PC-9 (cell line): ENCODE measurements at places on chromosomes 5 and 9. TPM values are rescaled to one million over a fixed set of nuclear protein-coding genes. Genes with fewer than 3 reads are reported as not detected.

PCDH1 gene
- total RNA-seq = 88.5 and 101 TPM in 2 replicates

DNA sequence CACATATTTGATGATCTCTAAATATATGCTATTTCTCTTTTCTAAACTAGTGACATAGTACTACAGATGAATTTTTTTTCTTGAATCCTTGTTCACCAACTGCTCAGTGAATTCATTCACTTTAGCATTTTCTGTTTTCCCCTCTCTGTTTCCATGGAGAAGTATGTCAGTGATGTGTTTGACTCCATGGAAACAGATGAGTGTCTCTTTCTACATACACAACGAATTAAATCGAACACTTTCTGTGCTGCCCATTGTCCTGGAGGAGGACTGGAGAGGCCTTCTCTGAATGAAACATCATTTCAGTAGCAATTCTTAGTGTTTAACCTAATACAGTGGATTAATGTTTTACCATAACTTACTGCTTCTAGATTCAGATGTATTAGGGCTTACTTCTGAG is 9.5 kb downstream of the INVS start:
- DNase-seq = no peak

DNA sequence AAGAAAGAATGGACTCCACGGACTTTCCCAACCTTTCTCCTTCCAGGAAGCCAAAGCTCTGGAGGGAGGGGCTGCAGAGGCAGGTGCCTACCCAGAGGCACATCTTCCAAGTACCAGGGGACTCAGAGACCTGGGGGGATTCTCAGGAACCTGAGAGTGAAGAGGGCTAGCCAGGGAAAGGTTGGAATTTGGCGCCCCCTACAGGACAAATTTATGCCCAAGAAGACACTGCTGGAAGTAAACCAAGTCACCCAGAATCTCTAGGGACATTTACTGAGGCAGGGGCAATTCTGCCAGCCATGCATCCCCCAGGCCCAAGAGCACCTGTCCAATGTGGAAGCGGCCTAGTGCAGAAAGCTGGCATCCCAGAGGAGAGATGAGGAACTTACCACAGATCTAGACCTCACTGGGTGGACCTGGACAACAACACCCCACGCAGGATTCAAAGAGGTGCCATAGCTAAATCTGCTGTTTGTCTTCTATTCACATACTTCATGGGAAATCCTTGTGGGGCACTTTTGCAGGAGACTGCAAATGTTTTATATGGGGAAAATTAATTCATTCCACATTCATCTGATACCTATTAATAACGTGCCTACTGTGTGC is 25.9 kb upstream of the IDNK start:
- DNase-seq = no peak

- no peak for DNase-seq
These were observed 117.2 kb upstream of the LIFR start for GRCh38 chr5:38673671-38674071.
